NCI-H187 (cell line): ENCODE measurements at places on chromosomes 1 and 21.

DNA sequence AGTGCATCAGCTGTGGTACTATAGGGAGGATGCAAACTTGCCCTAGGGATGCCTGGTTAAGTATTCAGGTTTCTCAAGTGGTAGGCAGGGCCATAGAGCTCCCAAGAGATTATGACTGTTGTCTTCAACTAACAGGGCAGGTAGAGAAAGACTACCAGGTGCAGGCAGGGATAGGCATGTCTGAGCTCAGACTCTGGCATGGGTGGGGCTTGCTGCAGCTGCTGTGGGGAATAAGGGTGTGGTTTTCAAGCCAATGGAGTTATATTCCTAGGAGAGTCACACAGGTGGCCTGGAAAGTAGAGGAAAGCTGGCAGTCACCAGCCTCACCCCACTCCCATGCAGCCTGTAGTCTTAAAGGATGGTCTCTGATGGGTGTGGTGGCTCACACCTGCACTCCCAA is 673.4 kb upstream of the ADGRL4 start:
- no peak for DNase-seq

DNA sequence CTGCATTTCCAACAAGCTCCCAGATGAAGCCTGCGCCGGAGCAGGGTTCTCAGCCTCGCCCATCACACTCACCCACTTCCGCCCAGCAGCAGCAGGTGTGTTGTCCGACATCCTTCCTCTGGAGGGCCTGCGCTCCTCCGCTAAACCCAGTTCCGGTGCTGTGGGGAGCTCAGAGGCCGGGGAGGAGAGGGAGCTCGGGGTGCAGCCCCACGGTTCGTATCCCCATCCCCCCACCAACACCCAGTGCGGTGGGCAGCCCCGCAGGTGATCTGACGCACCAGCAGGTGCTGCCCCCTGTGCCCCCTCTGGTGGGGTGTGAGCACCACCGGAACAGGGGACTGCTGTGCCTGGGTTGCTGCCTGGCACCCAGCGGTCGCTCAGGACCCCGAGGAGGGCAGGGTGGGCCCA is 3.4 kb upstream of the PEX10 start:
- no peak for DNase-seq

DNA sequence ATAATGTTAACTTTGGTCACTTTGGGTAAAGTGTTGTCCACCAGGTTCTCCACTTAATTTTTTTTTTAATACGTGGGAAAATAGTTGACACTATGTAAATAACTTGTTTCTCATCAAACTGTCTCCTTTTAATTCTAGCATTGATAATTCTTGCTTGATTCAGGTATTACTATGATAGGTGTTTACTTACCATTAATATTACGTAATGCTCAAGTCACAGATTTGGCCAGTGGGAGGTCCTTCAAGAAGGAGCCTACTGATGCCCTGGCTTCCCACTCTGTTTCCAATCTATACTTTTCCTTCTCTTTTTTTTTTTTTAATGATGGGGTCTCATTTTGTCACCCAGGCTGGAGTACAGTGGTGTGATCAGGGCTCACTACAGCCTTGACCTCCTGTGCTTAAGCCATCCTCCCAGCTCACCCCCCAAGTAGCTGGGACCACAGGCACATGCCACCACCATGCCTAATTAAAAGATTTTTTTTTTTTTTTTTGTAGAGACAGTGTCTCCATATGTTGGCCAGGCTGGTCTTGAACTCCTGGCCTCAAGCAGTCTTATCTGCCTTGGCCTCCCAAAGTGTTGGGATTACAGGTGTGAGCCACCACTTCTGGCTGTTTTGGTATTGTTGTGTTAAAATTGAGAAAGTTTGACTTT is 29.9 kb downstream of the YTHDF2 start:
- no peak for DNase-seq

GRCh38 chr1:181152892-181153633 is 64.6 kb downstream of the IER5 start:
- DNase-seq = no peak

DNA sequence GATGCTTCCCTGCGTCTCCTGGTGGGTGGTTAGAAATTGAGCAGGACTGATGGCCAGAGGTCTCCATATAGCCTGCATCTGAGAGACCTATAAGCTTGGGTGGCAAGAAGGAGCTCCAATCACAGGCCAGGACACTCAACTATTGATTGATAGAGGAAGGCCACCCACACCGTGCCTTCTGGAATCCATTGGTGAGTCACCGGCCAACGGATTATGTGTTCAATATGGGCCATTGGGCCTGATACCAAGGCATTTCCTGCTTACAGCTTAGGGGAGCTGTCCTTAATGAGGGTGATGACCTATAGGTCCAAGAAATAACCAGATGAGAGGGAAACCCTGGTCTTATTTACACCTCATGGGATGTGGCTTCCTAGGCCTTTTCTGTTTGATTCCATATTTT is 115.1 kb downstream of the PLPP3 start:
- DNase-seq = no peak
